ENCODE measurements at places on chromosomes 12 and 14.

- H3K27me3 ChIP-seq = peaks cover 22% of the 10 kb centered on the region
- DNase-seq = no peak
- no peak overlapping the region for H3K4me3 ChIP-seq
- no peak overlapping the region for H3K27ac ChIP-seq
Measured at GRCh38 chr12:94596596-94596995, 53.8 kb downstream of the TMCC3 start.

DNA sequence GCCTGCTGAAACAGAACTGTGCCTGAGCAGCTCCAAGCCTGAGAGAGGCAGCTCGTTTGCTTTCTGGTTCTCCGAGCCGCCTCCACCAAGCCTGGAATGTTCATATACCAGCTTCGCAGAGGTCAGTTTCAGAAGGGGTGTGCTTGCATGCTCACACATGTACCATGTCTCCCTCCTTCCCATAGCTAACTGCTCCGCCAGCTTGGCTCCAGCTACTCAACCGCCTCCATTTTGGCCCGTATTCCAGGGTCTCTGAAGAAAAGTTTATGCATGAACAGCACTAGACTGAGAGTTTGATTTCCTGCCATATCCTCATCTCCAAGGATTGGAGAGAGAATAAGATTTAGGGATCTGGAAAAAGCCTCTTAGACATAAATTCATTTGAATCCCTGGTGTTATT lies 103.7 kb downstream of the SMOC1 start:
- H3K27ac ChIP-seq = no peak overlapping the region
- no peak for DNase-seq
- H3K27me3 ChIP-seq = peaks cover 73% of the 10 kb centered on the region
- H3K36me3 ChIP-seq = peaks cover 4% of the 10 kb centered on the region

- peaks cover 9% of the 10 kb centered on the region for H3K4me1 ChIP-seq
- no peak overlapping the region for H3K27ac ChIP-seq
Measured at GRCh38 chr14:104343690-104344640, 205.6 kb downstream of the KIF26A start.

- no peaks in the 10 kb centered on the region for H3K27me3 ChIP-seq
- peaks cover 4% of the 10 kb centered on the region for H3K36me3 ChIP-seq
- peaks cover 20% of the 10 kb centered on the region for H3K4me1 ChIP-seq
Measured at GRCh38 chr12:108849660-108850059, 7.7 kb downstream of the SSH1 start.

- peaks cover 4% of the 10 kb centered on the region for H3K36me3 ChIP-seq
- peaks cover 7% of the 10 kb centered on the region for H3K27me3 ChIP-seq
- no peak overlapping the region for H3K4me3 ChIP-seq
- no peak overlapping the region for H3K27ac ChIP-seq
- H3K4me1 ChIP-seq = no peaks in the 10 kb centered on the region
- DNase-seq = no peak
Measured at GRCh38 chr14:32682214-32682613, 256.5 kb upstream of the NPAS3 start.

GRCh38 chr14:27506272-27506671 lies 908.4 kb upstream of the NOVA1 start:
- H3K27me3 ChIP-seq = no peaks in the 10 kb centered on the region
- H3K36me3 ChIP-seq = no peaks in the 10 kb centered on the region
- H3K27ac ChIP-seq = no peak overlapping the region
- H3K4me1 ChIP-seq = no peaks in the 10 kb centered on the region
- no peak overlapping the region for H3K4me3 ChIP-seq

GRCh38 chr12:70747445-70748260 lies 110.4 kb upstream of the PTPRB start:
- no peak for DNase-seq
- H3K36me3 ChIP-seq = peaks cover 2% of the 10 kb centered on the region
- no peak overlapping the region for H3K27ac ChIP-seq
- H3K4me1 ChIP-seq = no peaks in the 10 kb centered on the region
- H3K27me3 ChIP-seq = peaks cover 23% of the 10 kb centered on the region

- H3K4me1 ChIP-seq = peaks cover 6% of the 10 kb centered on the region
- H3K4me3 ChIP-seq = no peak overlapping the region
- no peak overlapping the region for H3K27ac ChIP-seq
- DNase-seq = no peak
- H3K36me3 ChIP-seq = no peaks in the 10 kb centered on the region
Measured at GRCh38 chr12:24738441-24738840, 210.5 kb downstream of the BCAT1 start.

GRCh38 chr12:3552726-3553045 lies 61.7 kb downstream of the PRMT8 start:
- peaks cover 48% of the 10 kb centered on the region for H3K27me3 ChIP-seq
- no peak overlapping the region for H3K4me3 ChIP-seq
- H3K27ac ChIP-seq = no peak overlapping the region
- H3K36me3 ChIP-seq = peaks cover 13% of the 10 kb centered on the region

DNA sequence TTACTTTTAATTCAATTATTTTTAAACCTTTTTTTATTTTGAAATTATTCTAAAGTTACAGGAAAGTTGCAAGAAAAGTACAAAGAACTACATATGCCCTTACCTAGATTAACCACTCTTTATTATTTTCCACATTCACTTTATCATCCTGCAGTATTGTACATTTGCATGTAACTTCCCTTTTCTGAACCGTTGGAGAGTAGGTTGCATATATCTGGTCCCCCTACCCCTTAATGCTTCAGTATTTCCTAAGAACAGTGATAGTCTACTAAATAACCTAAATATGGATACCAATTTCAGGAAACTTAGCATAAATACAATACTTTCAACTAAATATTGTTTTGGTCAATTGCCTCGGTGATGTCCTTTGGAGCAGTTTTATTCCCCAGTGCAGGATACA lies 15.0 kb downstream of the G2E3 start:
- H3K4me1 ChIP-seq = peaks cover 59% of the 10 kb centered on the region
- peak overlapping the region; percentile 1 for H3K27ac ChIP-seq
- DNase-seq = no peak
- no peaks in the 10 kb centered on the region for H3K27me3 ChIP-seq

DNA sequence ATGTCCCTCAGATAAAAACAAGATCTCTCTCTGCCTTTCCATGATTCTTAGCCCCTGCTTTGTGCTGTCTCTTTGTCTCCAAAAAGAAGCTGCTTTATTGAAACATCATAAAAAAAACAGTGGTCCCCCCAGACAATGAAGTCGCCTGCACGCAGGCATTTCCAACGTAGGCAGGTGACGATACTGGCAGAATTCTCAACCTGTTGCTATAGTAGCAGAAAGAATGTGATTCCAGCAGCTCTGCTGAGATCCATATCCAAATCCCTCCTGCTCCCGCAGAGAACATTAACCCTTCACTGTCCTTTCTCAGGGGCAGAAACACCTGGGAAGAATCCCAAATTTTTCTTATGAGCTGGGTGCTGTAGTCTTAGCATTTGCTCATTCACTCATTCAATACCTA lies 84.8 kb downstream of the STON2 start:
- H3K27me3 ChIP-seq = peaks cover 35% of the 10 kb centered on the region
- no peak for DNase-seq
- H3K4me1 ChIP-seq = no peaks in the 10 kb centered on the region
- H3K36me3 ChIP-seq = no peaks in the 10 kb centered on the region

- no peak for DNase-seq
- no peaks in the 10 kb centered on the region for H3K4me1 ChIP-seq
- H3K4me3 ChIP-seq = no peak overlapping the region
- H3K36me3 ChIP-seq = no peaks in the 10 kb centered on the region
Measured at GRCh38 chr14:34379816-34380470, 82.1 kb downstream of the SPTSSA start.

DNA sequence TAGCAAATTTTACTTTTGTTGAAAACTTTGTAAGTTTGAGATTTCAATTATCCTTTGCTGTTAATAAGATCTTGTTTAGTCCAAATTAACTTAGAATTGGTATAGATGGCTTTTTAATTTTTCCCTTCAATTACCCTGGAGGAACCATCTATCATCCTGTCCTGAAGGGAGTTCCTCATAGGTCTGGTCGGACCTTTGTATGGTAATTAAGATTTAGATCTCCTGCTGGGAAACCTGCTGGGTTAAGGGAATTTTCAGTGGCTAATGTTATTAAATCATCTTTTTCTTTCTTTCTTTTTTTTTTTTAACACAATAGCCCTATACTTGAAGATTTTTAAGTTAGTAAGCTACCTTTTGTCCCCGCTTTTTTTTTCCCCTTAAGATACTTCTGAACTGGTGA lies 63.0 kb upstream of the PRMT8 start:
- no peaks in the 10 kb centered on the region for H3K4me1 ChIP-seq
- peaks cover 4% of the 10 kb centered on the region for H3K27me3 ChIP-seq
- H3K27ac ChIP-seq = no peak overlapping the region
- H3K4me3 ChIP-seq = no peak overlapping the region
- H3K36me3 ChIP-seq = peaks cover 2% of the 10 kb centered on the region
- DNase-seq = no peak

DNA sequence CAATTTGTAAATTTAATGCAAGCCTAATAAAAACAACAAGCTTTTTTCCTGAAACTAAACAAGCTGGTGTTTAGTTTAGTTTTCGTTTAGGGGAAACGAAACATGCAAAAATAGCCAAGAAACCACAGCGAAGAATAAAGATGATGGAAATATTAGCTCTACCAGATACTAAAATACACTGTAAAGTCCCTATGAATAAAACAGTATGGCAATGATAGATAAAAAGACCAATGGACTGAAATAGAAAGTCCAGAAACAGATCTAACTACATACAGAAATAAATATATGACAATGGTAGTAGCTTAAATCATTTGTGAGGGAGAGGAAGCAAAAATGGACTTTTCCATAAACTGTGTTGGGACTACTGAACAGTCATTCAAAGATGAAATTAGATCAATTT lies 26.4 kb downstream of the ATP2B1 start:
- no peaks in the 10 kb centered on the region for H3K27me3 ChIP-seq
- no peak overlapping the region for H3K27ac ChIP-seq
- peaks cover 27% of the 10 kb centered on the region for H3K4me1 ChIP-seq
- H3K4me3 ChIP-seq = no peak overlapping the region
- peaks cover 7% of the 10 kb centered on the region for H3K36me3 ChIP-seq

DNA sequence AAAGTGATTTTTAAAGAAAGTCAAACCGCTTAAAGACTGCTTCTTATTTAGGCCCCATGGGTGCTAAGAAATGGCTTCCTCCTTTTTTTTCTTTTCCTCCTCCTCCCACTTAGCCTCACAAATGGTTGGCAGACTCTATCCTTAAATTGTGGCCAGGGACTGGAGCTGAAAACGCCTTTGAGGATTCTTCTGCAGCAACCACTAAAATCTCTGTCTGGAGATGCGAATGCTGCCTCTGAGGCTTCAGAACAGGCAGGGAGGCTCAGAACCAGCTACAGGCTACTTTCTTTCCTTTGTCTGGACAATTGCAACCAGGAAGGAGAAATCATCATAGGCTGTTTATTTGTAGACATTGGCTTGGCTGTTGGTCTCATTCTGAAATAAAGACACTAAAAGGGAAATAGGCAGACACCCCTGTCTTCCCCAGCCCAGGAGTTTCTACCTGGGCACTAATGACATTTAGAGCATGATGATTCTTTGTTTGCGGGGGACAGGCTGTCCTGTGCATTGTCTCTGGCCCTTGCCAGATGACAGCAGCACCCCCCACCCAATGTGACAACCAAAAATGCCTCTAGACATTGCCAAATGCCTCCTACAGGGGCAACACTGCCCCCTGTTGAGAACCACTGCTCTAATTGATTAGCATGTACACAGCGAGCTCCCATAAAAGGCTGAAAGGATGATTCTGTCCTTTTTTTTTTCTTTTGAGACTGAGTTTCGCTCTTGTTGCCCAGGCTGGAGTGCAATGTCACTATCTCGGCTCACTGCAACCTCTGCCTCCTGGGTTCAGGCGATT lies 50.3 kb downstream of the MAP1LC3B2 start:
- H3K27me3 ChIP-seq = peaks cover 26% of the 10 kb centered on the region
- no peak overlapping the region for H3K27ac ChIP-seq
- no peak for DNase-seq
- no peak overlapping the region for H3K4me3 ChIP-seq

DNA sequence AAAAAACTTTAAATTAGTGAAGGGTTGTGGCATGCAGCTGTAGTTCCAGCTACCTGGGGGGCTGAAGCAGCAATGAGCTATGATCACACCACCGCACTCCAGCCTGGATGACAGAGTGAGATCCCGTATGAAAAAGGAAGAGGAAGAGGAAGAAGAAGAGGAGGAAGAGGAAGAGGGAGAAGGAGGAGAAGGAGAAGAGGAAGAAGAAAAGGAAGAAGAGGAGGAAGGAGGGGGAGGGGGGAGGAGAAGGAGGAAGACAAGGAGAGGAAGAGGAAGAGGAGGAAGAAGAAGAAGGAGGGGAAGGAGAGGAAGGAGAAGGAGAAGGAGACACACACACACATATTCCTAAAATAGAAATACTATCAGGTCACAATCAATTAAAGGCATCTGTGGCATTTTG lies 32.0 kb downstream of the RXYLT1 start:
- H3K4me3 ChIP-seq = no peak overlapping the region
- H3K36me3 ChIP-seq = peaks cover 2% of the 10 kb centered on the region
- no peak for DNase-seq
- H3K4me1 ChIP-seq = peaks cover 13% of the 10 kb centered on the region
- no peak overlapping the region for H3K27ac ChIP-seq

GRCh38 chr12:56387152-56387736 lies 24.6 kb upstream of the APOF start:
- H3K27ac ChIP-seq = no peak overlapping the region
- H3K4me3 ChIP-seq = no peak overlapping the region
- no peak for DNase-seq
- no peaks in the 10 kb centered on the region for H3K36me3 ChIP-seq
- no peaks in the 10 kb centered on the region for H3K4me1 ChIP-seq

DNA sequence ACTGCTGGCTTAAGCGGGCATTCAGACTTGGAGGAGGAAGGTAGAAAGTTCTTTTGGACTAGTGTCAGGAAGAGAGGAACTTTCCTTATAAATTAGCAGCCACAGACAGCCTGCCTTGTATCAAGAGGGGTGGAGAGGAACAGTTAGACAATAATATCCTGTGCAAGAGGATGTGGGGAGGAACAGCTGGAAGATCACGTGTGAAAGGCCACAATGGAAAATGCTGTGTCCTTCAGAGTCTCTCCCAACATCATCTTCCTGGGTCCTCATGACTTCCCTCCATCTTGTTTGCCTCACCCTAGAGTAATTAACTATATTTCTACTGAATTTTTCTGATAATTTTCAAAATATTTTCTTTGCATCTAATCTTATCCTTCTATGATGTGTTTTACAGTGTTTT lies 117.4 kb downstream of the MGAT4C start:
- no peaks in the 10 kb centered on the region for H3K4me1 ChIP-seq
- no peak for DNase-seq
- no peaks in the 10 kb centered on the region for H3K36me3 ChIP-seq

GRCh38 chr14:73771848-73772638 lies 57.9 kb upstream of the PNMA1 start:
- H3K27me3 ChIP-seq = no peaks in the 10 kb centered on the region
- DNase-seq = no peak
- H3K36me3 ChIP-seq = peaks cover 2% of the 10 kb centered on the region
- peaks cover 50% of the 10 kb centered on the region for H3K4me1 ChIP-seq
- H3K27ac ChIP-seq = peak overlapping the region; percentile 92

DNA sequence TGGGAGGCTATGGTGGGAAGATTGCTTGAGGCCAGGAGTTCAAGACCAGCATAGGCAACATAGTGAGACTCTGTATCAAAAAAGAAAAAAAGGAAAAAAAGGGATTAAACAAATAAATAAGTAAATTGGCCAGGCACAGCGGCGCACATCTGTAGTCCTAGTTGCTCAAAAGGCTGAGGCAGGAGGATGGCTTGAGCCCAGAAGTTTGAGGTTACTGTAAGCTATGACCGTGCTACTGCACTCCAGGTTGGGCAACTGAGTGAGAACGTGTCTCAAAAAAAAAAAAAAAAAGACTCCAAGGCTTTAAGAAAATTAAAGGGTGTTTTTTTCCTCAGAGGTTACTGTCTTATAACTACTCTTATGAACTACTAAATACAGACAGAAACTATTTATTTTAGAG lies 11.7 kb downstream of the BEST3 start:
- H3K4me3 ChIP-seq = no peak overlapping the region
- no peak for DNase-seq
- no peak overlapping the region for H3K27ac ChIP-seq
- peaks cover 46% of the 10 kb centered on the region for H3K27me3 ChIP-seq
- no peaks in the 10 kb centered on the region for H3K36me3 ChIP-seq
